ENCODE measurements at places on chromosomes 7 and 10. TPM values are rescaled to one million over a fixed set of nuclear protein-coding genes. Genes with fewer than 3 reads are reported as not detected.

GPRIN2 gene
- total RNA-seq: 32.8 TPM

TAS2R3 gene
- 1.1 TPM for total RNA-seq

PDE6C gene
- not detected for total RNA-seq

SLC26A3 gene
- not detected for total RNA-seq

FRAT1 gene
- 5.2 TPM for total RNA-seq

VIPR2 gene
- 0.60 TPM for total RNA-seq

HOXA1 gene
- 4.0 TPM for total RNA-seq

CYP26C1 gene
- total RNA-seq: not detected

DRGX gene
- 1.2 TPM for total RNA-seq

LRRC18 gene
- not detected for total RNA-seq

AKR1C2 gene
- 29.7 TPM for total RNA-seq
